Tibial nerve (tissue), 4 donors: ENCODE measurements at places on chromosomes 11 and 22.

- H3K36me3 ChIP-seq = no peaks in the 10 kb centered on the region
- H3K27ac ChIP-seq = peak overlapping the region; percentile 28
- peak overlapping the region; percentile 43 for H3K4me3 ChIP-seq
- no peaks in the 10 kb centered on the region for H3K27me3 ChIP-seq
- DNase-seq = no peak
- no peaks in the 10 kb centered on the region for H3K4me1 ChIP-seq
Observed at GRCh38 chr11:79439886-79440570, 802 bp downstream of the TENM4 start.

- H3K4me1 ChIP-seq = no peaks in the 10 kb centered on the region
- DNase-seq = no peak
- H3K27ac ChIP-seq = no peak overlapping the region
- no peaks in the 10 kb centered on the region for H3K36me3 ChIP-seq
Observed at GRCh38 chr11:80779905-80780605, 1339.2 kb upstream of the TENM4 start.

DNA sequence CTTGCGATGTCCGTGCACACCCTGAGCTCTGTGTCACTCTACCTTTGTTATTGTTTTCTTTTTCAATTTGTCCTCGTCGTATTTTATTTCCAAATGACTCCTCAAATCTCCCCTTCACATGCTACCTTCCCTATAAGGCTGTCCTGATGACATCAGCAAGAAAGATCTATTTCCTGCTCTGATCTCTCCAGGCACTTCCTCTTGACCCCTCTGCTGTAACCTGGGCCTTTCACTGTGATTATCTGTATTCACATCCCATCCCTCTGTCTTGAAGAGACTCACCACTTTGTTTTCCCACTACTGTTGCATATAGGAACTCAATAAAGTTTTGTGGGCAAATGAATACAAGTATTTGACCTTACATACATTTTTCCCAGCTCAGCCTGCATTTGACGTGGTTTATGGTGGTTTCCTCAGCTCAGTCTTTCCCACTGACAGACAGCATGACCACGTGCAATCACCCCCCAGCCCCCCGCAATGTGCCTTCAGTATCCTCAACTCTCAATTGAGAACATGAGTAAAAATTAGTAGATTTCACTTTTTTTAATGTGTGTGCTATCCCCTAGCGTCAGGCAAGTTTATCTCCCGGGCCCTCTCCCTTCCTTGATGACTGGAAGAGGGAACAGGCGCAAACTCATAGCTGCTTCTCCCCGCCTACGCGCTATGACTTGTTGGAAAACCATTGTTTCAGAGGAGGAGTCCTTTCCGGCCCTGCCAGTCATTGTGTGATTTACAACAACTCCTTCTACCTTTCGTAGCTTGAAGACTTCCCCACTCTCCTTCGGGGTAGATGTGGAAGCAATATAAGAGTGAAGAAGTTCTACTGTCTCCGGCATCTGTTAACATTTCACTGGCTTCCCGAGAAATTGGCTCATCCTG lies 498.5 kb downstream of the NTM start:
- H3K4me3 ChIP-seq = no peak overlapping the region
- no peak overlapping the region for H3K27ac ChIP-seq
- H3K4me1 ChIP-seq = no peaks in the 10 kb centered on the region

DNA sequence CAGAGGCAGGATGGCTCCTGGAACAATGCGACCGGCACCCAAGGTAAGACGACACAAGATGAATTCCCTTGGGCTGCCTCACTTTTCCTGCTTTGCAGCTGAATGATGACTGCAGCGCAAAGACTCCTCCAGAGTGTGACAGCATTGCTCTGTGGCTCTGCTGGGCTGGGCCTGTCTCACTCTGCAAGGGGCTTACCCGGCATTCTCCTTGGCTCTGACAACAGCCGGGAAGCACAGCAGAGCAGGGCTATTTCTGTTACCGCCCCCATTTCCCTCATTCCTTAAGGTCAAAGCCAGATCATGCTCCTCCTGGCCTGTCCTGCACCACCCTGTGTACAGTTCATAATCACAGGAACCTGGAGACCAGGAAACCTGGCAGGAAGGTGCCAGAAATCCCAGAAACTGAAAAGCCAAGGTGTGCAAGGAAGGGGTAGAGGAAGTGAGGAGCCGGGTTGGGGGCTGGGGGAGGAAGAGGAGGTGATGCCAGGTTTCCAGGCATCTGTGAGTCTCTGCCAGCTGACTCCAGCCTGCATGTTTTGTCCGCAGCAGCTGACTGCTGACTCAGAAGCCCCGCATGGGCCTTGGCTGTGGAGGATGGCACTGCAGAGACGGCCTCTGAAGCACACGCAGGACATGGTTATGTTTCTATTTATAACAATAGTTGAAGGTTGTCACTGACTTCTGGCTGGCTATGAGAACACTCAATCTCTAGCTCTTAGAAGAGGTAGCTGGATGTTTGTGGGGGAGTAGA lies 113.6 kb downstream of the MICAL3 start:
- DNase-seq = no peak
- no peaks in the 10 kb centered on the region for H3K4me1 ChIP-seq
- H3K4me3 ChIP-seq = no peak overlapping the region
- H3K36me3 ChIP-seq = no peaks in the 10 kb centered on the region

DNA sequence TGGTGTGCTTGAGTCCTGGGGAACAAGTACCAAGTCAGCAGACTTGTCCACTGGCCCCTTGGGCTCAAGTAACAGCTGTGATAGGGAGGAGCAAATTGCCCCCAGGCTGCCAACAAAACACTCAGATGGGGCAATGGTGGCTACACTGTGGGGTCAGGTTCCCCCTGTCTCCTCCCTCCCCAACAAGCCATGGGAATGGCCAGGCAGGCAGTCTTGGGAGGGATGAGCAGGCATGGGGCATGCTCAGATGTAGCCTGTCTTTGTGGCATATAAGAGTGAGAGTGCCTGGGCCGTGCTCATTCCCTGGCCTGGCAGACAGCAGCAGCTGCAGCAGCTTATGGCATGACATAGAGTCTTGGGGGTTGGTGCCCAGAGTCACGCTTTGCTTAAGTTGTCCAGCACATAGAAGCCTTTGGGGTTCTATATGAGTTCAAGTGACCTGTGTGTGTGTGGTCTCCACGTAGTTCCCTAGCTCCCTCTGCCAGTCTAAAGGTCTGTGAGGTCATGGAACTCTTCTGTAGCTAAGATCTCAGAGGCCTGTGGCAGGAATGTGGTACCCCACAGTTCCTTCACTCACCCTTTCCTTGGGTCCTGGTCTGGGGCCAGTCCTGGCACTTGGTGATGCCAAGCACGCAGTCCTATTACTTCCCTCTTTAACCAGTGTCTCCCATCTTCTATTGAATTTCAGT lies 44.7 kb downstream of the BIRC2 start:
- peak overlapping the region; percentile 18 for H3K27ac ChIP-seq
- H3K4me3 ChIP-seq = no peak overlapping the region
- H3K4me1 ChIP-seq = peaks cover 12% of the 10 kb centered on the region
- DNase-seq = no peak
- no peaks in the 10 kb centered on the region for H3K27me3 ChIP-seq

GRCh38 chr11:2272228-2272945 lies 2.0 kb upstream of the ASCL2 start:
- DNase-seq = no peak
- no peaks in the 10 kb centered on the region for H3K36me3 ChIP-seq
- H3K4me1 ChIP-seq = peaks cover 32% of the 10 kb centered on the region
- H3K4me3 ChIP-seq = no peak overlapping the region
- peaks cover 37% of the 10 kb centered on the region for H3K27me3 ChIP-seq

- H3K27ac ChIP-seq = no peak overlapping the region
- no peaks in the 10 kb centered on the region for H3K4me1 ChIP-seq
- no peak for DNase-seq
- H3K27me3 ChIP-seq = no peaks in the 10 kb centered on the region
Observed at GRCh38 chr11:2071748-2072385, 67.3 kb downstream of the IGF2 start.

DNA sequence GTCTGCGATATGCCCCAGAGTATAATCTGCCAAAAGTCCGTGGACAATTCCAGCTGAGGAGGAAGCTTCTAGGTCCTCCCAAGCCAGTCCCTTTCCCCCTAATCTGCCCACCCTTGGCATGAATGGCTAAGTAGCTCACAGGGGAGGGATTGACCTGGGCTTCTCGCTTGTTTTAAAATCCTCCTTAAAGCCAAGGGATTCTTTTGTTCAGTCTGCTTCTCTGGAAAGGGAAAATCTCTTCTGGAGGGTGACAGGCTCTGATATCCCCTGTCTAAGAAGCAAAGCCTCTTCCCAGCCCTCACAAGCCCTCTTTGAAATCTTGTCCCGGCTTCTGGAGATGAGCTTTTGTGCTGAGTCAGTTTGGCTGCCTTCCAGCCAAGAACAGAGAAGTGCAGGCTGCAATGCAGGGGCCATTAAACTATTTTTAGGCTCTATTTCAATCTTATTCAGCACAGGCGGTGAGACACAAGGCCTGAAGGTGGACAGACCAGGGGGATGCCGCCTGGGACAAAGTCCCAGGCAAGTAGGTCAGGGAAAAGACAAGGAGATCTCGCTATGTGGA lies 23.9 kb downstream of the NEFH start:
- no peak overlapping the region for H3K4me3 ChIP-seq
- H3K27me3 ChIP-seq = no peaks in the 10 kb centered on the region
- peak; percentile 22 for DNase-seq
- no peaks in the 10 kb centered on the region for H3K4me1 ChIP-seq
- H3K27ac ChIP-seq = no peak overlapping the region

DNA sequence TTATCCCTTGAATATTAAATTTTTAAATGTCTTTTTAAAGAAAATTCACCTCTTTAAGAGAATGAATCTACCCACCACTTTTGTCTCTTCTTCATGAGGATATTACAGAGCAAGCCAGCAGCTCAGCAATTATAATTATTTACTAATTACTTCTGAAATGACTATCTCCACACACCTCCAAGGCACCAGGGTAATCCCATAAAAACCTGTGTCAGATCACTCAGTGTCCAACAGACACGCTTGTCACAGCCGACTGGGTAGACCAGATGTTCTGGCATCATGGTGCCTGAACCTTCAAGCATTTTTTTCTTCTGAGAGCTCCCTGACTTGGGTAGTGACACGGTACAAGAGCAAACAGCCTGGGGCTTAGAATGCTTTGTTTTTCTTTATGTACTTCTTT lies 61.4 kb downstream of the EFCAB6 start:
- no peaks in the 10 kb centered on the region for H3K27me3 ChIP-seq
- H3K4me3 ChIP-seq = no peak overlapping the region
- no peak for DNase-seq
- H3K27ac ChIP-seq = no peak overlapping the region

DNA sequence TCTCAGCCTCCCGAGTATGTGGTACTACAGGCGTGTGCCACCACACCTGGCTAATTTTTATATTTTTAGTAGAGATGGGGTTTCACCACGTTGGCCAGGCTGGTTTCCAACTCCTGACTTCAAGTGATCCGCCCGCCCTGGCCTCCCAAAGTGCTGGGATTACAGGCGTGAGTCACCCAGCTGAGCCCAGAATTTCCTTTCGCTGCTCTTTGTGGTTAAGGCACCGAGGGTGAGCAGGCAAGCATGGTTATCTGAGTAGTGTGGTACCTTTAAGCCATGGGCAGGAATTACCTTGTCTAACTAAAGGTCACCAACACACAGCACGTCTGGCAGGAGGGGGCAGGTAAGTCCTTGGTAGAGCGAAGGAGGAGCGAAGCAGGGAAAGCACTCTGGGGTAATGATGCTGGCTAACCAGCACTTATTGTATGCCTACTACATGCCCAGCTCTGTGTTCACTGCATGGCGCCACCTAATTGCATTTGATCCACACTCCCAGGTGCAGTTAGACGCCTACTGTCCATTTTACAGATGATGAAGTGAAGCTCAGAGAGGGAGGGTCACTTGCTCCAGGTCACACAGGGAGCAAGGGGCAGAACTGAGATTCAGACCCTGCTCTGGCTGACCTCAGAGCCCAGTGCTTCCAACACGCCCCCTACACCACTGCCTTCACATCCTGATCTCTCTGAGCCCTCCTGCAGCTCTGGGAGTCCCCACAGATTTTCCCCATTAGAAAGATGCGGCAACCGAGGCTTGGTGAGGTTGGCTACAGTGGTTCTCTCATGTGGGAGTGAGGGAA lies 45.7 kb downstream of the TRIOBP start:
- no peak for DNase-seq
- no peak overlapping the region for H3K4me3 ChIP-seq
- peaks cover 36% of the 10 kb centered on the region for H3K4me1 ChIP-seq
- no peaks in the 10 kb centered on the region for H3K36me3 ChIP-seq
- no peak overlapping the region for H3K27ac ChIP-seq
- no peaks in the 10 kb centered on the region for H3K27me3 ChIP-seq

DNA sequence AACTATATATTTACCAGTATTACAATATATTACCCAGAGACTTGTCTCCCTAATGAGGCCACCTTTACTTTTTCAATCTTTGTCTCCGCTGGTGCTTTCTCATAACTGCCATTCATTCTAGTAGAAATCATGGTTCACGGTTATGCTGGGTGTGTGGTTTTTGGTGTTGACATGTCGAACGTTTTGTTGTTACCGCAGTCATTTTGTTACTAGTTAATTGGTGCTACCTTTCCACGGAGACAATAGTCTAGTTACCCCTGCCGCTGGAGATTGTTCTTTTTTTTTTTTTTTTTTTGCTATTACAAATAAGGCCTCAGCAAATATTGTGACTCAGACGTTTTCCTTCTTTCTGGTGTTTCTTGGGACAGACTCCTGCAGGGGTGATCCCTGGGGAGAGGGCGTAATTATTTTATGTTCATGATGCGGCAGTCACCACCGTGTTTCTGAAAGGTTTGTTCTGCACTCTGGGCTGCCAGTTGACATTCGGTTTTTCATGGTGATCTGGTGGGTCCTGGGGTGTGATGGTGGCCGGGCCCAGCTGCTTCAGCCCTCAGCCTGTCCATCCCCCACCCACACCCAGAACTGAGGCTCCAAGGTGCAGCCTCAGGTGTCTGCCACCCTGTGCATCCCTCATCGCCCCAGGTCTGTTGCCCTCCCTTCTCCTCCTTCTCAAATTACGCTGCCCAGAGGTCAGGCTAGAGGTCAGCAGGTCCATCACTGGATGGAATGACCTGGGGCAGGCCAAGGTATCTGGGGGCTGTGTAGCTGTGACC lies 28.6 kb downstream of the LRP5 start:
- H3K27ac ChIP-seq = no peak overlapping the region
- no peaks in the 10 kb centered on the region for H3K36me3 ChIP-seq
- no peak overlapping the region for H3K4me3 ChIP-seq
- no peaks in the 10 kb centered on the region for H3K27me3 ChIP-seq
- peaks cover 55% of the 10 kb centered on the region for H3K4me1 ChIP-seq
